Sigmoid colon (tissue), 7 donors: ENCODE measurements at places on chromosomes 3 and 15. TPM values are rescaled to one million over a fixed set of nuclear protein-coding genes. Genes with fewer than 3 reads are reported as not detected.

Gene AHSG
- polyA plus RNA-seq = not detected

Gene ISLR
- polyA plus RNA-seq = 16.3 TPM

Gene RHCG
- polyA plus RNA-seq = 3.0 TPM

Gene WDR76
- 1.2 TPM for polyA plus RNA-seq

Gene ACTRT3
- 1.2 TPM for polyA plus RNA-seq

Gene TRIM71
- polyA plus RNA-seq = not detected

Gene MAGI1
- 12.4 TPM for polyA plus RNA-seq

Gene SPINK8
- not detected for polyA plus RNA-seq

Gene GP5
- not detected for polyA plus RNA-seq

Gene TIPARP
- polyA plus RNA-seq = 26.6 TPM

Gene PXYLP1
- 2.4 TPM for polyA plus RNA-seq

Gene PLSCR4
- 32.4 TPM for polyA plus RNA-seq

Gene TGM5
- polyA plus RNA-seq = not detected

Gene TM6SF1
- 1.2 TPM for polyA plus RNA-seq

Gene BUB1B
- polyA plus RNA-seq = 0.60 TPM

Gene TRIM42
- not detected for polyA plus RNA-seq

Gene DAPK2
- polyA plus RNA-seq = 19.2 TPM

Gene TTC21A
- polyA plus RNA-seq = 0.60 TPM

Gene ILDR1
- polyA plus RNA-seq = 3.5 TPM

Gene RBP2
- 0.87 TPM for polyA plus RNA-seq

Gene IL17RD
- 1.2 TPM for polyA plus RNA-seq

Gene KNL1
- 0.46 TPM for polyA plus RNA-seq

Gene ADAMTS7
- polyA plus RNA-seq = 0.23 TPM

Gene IMP3
- polyA plus RNA-seq = 94.1 TPM

Gene SH3GL3
- not detected for polyA plus RNA-seq

Gene CCDC54
- polyA plus RNA-seq = not detected

Gene CSPG5
- not detected for polyA plus RNA-seq

Gene FAM219B
- 16.6 TPM for polyA plus RNA-seq

Gene LOXL1
- 7.4 TPM for polyA plus RNA-seq

Gene PRRT3
- 0.90 TPM for polyA plus RNA-seq

Gene C3orf80
- not detected for polyA plus RNA-seq

Gene NAALADL2
- 2.3 TPM for polyA plus RNA-seq

Gene IFT122
- polyA plus RNA-seq = 15.6 TPM

Gene OSTN
- not detected for polyA plus RNA-seq

Gene FOXL2
- not detected for polyA plus RNA-seq

Gene CHRNA5
- polyA plus RNA-seq = 1.8 TPM

Gene DNASE1L3
- polyA plus RNA-seq = 9.0 TPM

Gene CFAP161
- polyA plus RNA-seq = not detected

Gene CELF6
- polyA plus RNA-seq = not detected

Gene ACP3
- 1.8 TPM for polyA plus RNA-seq
